ENCODE measurements at places on chromosomes 5 and 9.

- no peak for DNase-seq
Observed at GRCh38 chr9:13295556-13295955, 16.1 kb upstream of the MPDZ start.

GRCh38 chr5:85549836-85550599 lies 1067.7 kb upstream of the COX7C start:
- DNase-seq: no peak

DNA sequence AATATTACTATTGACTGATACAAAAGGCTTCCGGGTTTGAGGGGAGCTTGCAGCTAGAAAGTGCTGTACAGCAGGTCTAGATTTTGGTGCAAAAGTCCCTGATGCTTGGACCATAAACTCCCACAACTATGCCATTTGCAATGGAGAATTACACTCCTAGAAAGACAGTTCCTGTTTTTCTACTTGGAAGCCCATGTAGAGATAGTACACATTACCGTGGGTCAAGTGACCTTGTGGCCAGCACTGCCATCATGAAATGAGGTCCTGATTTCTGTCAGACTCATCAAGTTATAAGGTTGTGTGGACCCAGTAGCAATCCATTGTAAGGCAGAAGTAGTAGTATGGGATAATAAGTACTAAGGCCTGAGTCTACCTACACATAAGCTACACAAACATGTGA lies 42.8 kb upstream of the TNFSF8 start:
- no peak for DNase-seq

GRCh38 chr9:125906144-125906543 lies 159.0 kb downstream of the PBX3 start:
- peak; percentile 6 for DNase-seq

DNA sequence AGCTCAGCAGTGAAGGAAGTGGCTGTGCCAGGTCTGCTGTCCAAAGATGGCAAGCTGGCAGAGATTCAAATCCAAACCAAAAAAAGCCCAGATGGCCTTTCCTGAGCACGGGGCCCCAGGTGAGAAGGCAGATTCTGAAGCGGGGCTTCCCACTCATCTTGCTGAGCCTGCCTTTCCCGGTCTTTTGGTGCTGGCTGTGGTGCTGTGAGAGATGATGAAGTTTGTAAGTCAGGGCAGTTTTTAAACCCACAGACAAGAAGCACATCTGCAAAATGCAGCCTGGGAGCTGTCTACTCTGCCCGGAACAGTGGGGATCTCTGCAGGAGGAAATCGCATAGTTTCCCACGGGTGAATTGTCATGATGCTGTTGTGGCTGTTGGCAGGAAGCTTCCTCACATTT lies 85.0 kb upstream of the IRX4 start:
- no peak for DNase-seq

DNA sequence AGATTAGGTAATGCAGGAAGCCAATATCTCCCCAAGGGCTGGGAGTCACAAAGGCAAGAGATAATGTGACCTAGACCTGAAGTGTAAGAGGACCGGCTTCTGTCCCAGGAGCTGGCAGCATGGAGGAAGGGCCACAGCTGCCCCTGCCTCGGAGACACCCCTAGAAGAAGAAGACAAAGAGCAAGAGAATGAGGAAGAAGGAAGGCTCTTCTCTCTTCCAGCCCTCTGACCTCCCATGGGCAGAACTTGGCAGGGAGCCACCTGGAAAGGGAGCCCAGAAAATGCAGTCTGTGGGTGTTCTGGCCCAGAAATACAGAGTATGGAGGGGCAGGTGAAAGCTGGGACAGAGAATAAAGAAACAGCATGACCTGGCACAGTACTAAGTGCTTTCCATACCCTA lies 151.0 kb downstream of the C5orf15 start:
- DNase-seq: no peak

DNA sequence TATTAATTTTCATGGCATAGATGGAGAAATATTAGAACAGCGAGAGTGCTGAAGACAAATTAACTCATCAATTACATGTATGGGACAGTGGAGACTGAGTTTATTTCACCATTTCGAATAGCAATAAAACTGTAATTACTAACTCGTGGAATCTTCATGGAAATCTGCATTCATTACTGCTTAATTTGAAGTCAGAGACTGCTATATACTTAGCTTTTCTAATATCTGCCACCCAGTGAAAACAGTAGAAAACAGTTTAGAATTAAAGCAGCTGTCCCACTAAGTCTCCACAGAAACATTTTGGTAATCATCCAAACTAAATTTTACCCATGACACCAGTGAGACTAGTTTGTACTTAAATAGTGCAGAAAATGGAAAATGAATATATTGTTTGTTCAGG lies 56.8 kb downstream of the IZUMO3 start:
- DNase-seq: no peak

DNA sequence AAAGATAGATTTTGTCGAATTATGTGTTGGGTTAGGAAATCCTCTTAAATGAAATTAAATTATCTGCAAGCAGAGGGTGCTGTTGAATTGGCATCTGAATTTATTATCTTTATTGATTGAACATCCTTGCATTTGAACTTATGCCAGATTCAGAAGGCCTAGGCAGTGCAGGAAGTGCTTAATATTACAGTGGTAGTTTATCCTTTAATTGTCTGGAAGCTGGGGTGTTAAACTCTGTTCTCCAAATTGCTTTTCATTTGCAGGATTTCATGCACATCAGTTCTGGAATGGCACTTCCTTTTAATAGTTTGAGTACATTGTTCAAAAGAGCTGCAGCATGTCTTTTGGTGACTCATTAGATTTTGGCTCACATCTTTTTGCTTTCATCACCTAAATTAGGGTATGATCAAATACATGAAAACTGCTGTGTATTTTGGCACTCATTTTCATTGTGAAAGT lies 186.3 kb downstream of the KDM4C start:
- no peak for DNase-seq

DNA sequence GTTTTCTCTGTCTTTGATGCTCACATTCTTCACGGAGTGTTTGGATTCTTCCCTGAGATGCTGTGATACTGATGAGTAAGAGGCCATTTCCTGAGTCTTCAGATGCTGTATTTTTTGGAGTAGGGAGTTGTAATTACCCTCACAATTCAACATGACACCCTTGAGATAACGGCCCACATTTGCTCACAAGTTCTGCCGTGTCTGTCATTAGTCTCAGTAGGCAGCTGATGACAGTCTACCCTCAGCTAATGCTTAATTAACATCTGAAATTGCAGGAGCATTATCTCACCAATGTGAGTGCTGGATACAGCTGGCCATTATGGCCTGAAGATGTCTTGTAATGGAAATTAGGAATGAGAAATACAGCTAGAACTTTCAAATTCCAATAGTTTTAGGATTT lies 307.1 kb upstream of the ADCY2 start:
- no peak for DNase-seq

DNA sequence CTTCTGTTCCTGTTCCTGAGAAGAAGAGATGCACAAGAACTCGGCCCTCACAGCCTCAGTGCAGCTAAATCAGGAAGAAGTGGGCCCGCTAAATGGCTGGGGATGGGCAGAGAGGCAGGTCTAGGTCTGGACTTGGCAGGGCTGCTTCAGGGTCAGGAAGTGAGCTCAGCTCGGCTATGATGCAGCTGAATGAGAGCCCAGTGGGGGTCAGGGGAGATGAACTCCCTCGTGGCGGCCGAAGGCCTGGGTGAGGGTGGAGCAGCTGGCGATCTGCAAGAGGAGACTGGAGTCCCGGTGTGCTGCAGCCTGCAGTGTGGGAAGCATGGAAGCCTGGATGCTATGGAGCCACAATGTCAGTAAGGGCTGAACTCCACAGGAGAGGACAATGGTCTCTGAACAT lies 466.2 kb downstream of the SPOCK1 start:
- no peak for DNase-seq

DNA sequence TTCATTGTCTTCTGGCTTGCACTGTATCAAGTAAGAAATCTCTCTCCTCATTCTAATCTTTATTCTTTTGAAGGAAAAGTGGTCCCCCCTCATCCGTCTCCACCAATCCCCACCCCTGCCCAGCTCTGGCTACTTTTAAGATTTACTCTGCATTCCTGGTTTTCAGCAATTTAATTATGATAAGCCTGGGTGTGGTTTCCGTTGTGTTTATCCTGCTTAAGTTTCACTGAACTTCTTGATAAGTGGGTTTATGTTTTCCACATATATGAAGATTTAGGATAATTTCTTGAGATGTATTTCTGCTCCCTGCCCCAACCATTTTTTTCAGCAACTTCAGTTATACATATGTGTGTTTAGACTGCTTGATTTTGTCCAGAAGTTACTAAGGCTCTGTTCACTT lies 46.5 kb downstream of the PTBP3 start:
- DNase-seq: no peak

DNA sequence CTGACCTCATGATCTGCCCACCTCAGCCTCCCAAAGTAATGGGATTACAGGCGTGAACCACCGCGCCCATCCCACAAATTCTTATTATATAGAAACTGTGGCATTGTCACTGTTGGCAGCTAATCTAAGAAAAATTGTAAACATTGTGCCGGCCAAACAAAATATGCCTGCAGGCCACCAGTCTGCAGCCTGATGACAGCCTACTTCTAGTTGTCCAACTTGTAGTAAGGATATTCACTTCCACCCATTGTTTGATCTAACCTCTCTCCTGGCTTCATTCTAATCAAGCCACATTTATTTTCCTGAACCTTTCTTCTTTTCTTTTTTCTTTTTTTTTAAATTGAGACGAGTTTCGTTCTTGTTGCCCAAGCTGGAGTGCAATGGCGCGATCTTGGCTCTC lies 13.7 kb upstream of the TMED9 start:
- no peak for DNase-seq

GRCh38 chr9:4967523-4967922 lies 17.5 kb upstream of the JAK2 start:
- DNase-seq: no peak

GRCh38 chr5:114018186-114018585 lies 343.7 kb upstream of the KCNN2 start:
- DNase-seq: no peak

DNA sequence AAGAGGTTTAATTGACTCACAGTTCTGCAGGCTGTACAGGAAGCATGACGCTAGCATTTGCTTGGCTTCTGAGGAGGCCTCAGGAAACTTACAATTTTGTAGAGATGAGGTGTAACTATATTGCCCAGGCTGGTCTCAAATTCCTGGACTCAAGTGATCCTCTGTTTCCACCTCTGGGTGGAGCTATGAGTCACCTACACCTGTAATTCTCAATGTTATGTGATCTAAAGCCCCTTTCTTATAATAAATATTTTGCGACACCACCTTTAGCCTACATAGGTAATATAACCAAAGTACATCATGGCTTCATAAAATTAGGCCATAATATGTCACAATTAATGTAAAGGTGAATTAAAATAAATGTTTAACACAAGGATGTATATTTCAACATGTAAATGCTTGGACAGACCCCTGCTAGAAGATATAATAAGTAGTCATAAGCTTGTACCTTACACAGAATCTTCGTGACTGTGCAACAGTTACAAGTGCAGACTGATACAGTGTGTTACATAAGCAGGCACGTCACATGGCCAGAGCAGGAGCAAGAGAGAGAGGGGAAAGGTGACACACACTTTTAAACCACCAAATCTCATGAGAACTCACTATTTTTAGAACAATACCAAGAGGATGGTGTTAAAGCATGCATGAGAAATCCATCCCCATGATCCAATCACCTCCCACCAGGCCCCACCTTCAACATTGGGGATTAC lies 29.8 kb upstream of the SPINK4 start:
- no peak for DNase-seq

DNA sequence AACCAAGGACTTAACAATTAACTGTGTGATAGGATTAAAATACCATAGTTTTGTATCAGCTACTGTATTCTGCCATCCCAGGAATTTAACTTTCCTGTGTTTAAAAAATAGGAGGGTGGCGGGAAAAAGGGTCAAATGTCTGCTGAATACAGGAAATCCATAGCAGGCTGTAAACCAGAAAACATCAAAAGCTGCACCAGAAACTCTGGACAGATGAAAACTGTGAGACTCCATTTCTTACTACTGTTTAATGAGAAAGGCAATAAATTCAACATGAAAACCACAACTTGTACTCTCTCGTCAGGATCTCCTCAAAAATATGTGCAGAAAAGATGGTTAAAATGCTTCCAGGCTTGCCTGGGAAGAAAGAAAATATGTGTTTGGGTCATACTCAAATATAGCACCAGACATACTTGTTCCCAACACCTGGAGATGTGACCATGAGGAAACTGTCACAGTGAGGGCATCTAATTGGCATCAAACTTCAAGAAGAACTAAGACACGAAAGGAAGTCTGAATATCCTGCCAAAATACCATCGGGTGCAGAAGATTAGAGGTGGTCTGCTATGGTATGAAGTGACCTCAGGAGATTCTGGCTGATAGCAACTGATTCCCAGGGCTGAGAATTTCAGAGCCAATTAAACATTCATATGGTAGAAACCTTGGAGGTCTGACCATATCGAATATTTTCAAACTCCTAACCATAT lies 164.7 kb upstream of the TARS1 start:
- no peak for DNase-seq

DNA sequence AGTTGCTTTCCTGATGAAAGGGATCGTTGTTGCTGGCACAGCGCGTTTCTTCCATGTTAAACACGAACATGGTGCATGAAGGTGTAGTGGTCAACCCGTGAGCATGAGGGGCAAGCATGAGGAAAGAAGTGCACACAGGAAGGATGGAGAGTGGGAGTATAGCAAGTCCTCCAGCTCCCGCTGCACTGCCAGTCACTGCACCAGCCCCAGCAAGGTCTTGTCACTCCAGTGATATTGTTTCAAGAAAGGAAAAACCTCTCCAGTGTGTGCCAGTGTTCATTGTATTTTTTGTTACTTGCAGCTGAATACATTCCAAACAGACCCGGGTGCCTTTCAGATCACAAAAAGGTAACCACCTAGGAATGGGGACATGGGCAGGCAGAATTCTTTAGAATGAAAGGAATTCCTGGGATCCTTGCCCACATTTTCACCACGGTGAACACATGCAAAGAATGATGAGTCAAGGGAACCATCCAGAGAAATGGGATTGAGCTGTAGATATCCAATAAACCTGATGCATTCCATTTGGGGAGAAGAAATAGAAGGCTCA lies 186.3 kb downstream of the AOPEP start:
- peak; percentile 63 for DNase-seq

GRCh38 chr5:56585999-56586691 lies 229.2 kb upstream of the MAP3K1 start:
- DNase-seq: no peak

- no peak for DNase-seq
Observed at GRCh38 chr9:133135146-133135745, 14.2 kb upstream of the RALGDS start.

GRCh38 chr9:23663946-23664345 lies 162.1 kb downstream of the ELAVL2 start:
- no peak for DNase-seq

GRCh38 chr5:176662371-176663333 lies 15.4 kb downstream of the TSPAN17 start:
- DNase-seq: no peak

Data from AG04450 (cell line).